ENCODE measurements at places on chromosomes 4 and X.

DNA sequence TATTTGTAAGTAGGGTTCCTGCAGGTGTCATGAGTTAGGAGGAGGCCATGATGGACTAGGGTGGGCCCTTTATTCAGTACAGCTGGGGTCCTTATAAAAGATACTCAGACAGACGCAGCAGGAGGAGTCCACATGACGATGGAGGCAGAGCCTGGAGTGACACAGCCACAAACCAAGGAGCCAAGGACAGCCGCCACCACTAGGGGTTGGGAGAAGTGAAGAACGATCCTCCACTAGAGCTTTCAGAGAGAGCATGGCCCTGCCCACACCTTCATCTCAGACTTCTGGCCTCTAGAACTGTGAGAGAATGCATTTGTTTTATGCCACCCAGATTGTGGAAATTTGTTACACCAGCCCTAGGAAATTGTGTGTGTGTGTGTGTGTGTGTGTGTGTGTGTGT, 31.1 kb downstream of the JAKMIP1 start:
- no peak for DNase-seq

DNA sequence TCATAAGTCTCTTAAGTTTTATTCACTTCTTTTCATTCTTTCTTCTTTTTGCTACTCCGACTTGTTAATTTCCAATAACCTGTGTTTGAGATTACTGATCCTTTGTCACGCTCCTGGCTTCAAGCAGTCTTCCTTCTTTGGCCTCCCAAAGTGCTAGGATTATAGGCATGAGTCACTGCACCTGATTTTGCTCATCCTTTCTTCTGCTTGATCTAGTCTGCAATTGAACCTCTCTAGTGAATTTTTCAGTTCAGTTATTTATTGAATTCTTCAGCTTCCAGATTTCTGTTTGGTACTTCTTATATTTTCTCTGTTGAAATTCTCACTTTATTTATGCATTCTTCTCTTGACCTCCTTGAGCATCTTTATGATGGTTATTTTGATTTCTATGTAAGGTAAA, 38.6 kb upstream of the SYTL5 start:
- DNase-seq, result no peak

DNA sequence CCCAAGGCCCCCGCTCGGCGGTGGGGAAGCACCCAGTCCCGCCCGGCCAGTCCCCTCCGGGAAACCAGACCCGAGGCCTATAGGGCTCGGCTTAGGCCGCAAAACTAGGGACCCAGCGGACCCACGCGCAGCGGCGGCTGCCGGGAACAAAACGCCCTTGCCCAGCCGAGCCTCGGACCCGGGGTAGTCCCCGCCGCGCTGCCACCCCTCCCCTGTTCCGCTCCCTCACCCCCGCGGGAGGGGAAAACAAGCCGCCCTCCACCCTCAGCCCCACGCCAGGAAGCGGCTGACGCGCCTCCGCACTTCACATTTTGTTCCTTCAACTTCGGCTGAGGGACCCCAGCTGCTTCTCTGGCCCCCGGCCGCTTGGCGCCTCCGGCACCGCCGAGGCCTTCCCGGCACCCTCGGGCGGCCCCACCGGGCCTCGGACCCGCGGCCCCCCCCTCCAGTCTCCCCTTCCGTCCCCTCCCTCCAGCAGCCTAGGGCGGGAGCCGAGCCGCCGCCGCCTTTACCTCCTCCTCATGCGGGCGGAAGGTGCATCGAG, 694 bp downstream of the PDS5A start:
- peak; percentile 47 for DNase-seq

DNA sequence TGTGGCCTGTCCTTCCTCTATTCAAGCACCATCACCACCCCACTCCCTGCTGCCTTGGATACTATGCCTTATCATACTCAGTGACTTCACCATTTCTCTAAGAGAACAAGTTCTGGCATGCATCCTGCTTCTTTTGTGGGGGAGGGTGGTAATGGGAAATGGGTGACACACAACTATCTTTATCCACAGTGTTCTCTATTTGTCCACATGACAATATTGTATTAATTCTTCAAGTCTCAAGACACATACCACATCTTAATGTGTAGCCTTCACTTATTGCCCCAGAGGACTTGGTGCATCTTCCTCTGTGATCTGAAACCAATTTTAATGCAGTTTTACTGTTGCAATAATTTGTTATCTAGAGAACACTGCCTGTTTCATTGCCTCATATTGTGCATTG, 29.3 kb upstream of the UGT2B7 start:
- no peak for DNase-seq

- DNase-seq, result peak; percentile 33
These were observed 150.3 kb downstream of the MSL3 start for GRCh38 chrX:11908371-11908770.

DNA sequence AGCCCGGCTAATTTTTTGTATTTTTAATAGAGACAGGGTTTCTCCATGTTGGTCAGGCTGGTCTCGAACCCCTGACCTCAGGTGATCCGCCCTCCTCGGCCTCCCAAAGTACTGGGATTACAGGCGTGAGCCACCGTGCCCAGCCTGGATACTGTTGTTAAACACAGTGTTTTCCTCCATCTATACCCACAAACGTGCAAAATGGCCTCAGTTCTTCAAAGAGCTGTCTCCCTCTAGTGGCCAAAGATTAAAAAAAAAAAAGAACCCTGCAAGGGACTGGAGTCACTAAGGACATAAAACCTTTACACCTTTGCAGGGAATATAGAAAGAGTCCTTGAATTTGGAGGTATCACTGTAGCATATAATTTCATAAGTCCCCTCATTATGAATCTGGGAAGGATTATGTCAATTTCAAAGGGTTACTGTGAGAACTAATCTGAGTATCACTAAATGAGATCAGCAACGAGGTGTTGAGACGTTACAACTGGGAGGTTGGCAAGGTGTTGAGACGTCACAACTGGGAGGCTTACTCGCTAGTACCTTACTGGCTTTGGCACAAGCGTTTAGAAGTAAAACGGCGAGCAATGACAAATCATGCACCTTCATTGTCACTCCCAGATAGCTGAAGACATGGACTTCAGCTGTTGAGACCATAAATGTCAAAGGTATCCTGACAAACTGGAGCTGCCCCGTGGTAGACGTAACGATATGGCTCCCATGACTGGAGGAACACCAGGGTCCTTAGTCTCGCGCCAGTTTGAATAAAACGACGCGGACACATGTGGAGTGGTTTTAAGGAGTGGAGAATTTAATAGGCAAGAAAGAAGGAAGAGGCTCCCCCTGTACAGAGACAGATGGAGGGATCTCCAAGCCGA, 33.4 kb upstream of the ENPP6 start:
- DNase-seq, result peak; percentile 38

Data from activated CD4-positive, alpha-beta T cell treated with anti-CD3 and anti-CD28 coated beads, Interleukin-2, amount 10 ng/mL, durations not matched to agents 7 days and 5 days (primary cell).